Skeletal muscle cell (primary cell): ENCODE measurements at places on chromosomes 1 and 21.

DNA sequence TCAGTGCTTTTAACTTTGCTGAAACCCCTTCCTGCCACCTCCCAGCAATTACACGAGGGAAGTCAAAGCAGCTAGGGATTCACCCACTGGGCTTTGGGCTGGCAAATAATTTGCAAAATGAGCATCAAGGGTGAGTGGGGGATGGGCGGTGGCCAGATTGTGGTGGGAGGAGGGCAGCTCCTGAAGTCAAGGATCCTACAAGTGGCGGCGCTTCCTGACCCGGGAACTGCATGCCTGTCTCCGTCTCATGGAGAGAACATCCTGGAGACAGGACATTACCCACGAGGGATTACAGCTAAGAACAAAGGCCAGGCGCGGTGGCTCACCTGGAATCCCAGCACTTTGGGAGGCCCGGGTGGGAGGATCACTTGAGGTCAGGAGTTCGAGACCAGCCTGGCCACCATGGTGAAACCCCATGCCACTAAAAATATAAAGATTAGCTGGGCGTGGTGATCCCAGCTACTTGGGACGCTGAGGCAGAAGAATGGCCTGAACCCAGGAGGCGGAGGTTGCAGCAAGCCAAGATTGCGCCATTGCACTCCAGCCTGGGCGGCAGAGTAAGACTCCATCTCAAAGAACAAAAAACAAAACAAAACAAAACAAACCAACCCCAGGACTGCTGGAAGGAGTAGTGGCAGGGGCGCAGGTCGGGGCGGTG is 12.9 kb downstream of the TTC34 start:
- DNase-seq, result no peak

GRCh38 chr1:147892731-147893214 is 9.8 kb upstream of the GJA8 start:
- peak; percentile 19 for DNase-seq

DNA sequence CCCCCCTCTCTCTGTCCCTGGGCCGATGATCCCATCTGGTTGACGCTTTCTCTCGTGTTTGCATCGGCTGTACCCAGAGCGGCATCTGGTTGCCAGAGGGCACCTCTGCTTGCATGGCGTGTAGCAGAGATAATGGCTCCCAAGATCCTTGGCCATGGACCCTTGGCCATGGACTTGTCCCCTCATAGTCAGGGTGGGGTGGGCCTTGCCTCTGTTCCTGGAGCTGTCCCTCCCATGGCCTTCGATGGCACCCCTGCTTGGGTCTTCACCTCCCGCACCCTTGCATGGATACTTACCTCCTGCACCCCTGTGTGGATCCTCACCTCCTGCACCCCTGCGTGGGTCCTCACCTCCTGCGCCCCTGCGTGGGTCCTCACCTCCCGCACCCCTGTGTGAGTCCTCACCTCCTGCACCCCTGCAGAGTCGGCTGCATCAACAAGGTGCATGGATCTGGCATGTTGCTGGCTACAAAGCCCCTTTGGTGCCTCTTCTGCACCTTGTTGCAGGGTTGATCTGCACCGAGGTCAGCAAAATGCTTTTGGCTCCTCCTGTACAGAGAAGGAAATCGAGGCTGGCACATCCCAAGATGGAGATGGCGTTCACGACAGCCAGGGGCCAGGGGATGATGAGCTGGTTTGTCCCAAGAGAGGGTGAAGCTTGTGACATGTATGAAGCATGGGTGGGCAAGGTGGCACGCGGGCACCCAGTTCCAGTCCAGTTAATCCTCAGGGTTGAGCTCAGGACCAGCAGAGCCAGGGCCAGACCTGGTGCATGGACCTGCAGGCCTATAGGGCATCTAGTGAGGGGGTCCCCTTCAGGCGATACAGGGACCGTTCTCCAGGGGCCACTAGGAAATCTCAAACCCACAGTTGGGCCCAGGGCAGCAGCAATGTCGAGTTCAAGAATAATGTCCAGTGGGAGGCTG is 46.1 kb upstream of the C1orf174 start:
- DNase-seq, result no peak

DNA sequence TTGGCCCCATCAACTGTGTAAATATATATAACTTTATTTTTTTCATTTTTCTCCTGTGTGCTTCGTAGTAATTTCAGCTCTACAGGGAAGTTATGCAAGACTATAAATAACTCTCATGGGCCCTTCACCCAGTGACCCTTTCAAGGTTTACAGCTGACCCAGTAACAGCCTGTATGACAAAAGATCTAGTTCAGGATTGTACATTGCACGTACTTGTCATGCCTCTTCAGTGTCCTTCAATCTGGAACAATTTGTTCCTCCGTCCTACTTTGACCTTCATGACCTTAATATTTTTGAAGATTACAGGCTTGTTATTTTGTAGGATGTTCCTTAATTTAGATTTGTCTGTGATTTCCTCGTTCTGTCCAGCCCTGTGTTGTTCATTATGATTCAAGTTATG is 40.5 kb downstream of the BRINP2 start:
- no peak for DNase-seq

- no peak for DNase-seq
Observed at GRCh38 chr1:10681296-10682107, 114.9 kb downstream of the CASZ1 start.

GRCh38 chr21:39053126-39053525 is 130.1 kb downstream of the PSMG1 start:
- DNase-seq, result no peak

GRCh38 chr1:50620680-50621329 is 197.6 kb upstream of the DMRTA2 start:
- no peak for DNase-seq

DNA sequence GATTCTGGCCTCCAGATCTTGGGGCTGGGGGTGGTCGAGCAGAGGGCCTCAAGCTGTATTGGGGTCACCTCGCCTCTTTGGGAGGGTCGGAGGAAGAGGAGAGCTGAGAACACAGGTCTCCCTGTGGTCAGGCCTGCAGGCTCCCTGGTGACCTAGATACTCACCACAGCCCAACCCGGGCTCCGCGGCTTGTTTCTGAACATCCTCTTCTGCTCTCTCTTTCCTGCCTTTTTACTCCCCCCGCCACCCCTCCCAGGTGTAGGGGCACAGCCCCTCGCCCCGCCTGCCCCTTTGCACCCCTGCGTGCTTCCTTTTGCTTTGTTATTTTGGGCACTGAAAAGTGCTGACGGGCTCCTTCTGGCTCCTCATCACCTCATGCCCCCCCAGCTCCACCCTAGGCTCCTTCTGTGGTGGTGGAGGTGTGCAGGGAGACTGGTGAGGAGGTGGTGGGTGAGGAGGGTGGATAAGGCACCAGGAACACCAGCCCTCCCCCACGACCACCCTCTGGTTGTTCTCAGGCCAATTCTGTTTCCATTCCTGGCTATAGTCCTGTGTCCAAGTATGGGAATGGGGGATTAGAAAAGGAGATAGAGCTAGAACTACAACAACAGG is 10.6 kb upstream of the LINGO4 start:
- no peak for DNase-seq

DNA sequence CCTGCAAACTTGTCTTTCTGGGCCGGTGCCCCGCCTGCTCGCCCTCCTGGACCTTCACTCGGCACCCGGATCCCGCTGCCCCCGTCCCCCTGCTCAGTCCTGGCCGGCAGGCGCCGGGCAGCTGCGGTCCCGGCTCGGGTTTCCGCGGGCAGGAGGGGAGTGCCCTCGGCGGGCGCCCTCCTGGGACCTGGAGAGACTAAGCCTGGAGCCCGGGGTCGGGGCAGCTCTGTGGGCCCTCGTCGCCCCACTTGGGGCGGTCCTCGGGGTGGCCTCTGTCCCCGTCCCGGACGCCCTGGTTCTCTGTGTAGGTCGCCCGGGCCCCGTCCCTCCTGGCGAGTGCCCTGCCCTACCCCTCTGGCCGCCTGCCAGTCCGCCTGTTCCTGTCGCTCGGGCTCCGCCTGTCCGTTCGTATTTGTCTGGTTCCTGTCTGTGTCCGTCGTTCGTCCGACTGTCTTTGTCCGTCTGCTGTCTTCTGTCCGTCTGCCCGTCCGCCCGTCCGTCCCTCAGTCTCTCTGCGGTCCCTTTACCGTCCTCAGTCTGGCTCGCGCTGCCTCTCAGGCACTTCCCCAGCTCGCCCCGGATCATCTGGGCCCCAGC is 490 bp downstream of the SERINC2 start:
- DNase-seq, result no peak

GRCh38 chr21:45151445-45152160 is 77.2 kb downstream of the ADARB1 start:
- no peak for DNase-seq

DNA sequence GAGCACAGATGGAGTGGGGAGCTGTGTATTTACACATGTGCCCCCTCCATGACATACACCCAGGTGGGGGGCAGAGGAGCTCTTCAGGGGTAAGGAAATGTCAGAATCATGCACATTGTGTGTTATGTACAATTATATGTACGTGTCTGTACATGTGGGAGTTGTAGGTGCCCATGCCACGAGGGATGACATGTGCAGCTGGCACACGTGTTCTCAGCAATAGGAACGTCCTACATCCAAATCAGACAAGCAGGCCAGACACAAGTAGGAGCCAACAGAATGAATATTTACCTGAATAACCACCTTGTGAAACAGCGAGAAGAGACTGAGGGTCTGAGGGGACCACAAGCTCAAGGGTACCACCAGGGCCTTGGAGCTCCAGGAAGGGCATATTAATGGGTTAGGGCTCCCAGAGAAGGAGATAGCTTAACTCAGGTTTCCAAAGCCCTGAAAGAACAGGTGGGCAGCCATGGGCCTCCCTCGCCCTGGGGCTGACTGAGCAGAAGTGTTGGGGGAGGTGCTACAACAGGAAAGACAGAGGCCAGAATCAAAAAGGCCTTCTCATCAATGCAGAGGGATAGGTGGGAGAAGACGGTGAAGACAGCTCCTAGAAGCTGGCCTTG is 3.2 kb downstream of the COL16A1 start:
- DNase-seq, result no peak

- DNase-seq, result no peak
Observed at GRCh38 chr1:52944566-52944965, 17.5 kb downstream of the SCP2 start.

GRCh38 chr1:106907795-106908194 is 148.7 kb upstream of the PRMT6 start:
- no peak for DNase-seq

GRCh38 chr1:243628476-243628907 is 221.6 kb downstream of the AKT3 start:
- no peak for DNase-seq

GRCh38 chr1:193543259-193543658 is 356.8 kb upstream of the B3GALT2 start:
- no peak for DNase-seq
